H9 (cell line): ENCODE measurements at places on chromosomes 3 and 15. TPM values are rescaled to one million over a fixed set of nuclear protein-coding genes. Genes with fewer than 3 reads are reported as not detected.

GRCh38 chr3:29389362-29389761 lies 108.5 kb downstream of the RBMS3 start:
- no peak for DNase-seq

DNA sequence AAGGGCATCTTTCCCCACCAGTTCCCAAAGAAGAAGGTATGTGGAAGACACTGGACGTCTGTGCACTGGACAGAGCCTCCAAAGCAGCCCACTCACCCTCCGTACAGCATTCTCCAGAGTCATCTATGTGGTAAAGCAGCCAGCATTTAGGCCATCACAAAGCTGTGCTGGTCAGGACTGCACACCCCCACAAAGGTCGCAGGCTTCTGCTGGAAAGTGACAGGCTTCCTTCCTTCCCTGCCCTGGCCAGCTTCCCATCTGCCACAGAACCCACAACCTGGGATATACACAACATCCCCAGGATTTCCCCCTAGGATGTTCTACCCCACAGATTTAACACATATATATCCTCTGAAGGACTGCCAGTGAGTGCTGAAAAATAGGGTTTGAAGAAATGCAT lies 64.6 kb upstream of the GALNT15 start:
- DNase-seq, result no peak

- DNase-seq, result no peak
Observed at GRCh38 chr3:124451630-124452317, 278.5 kb upstream of the UMPS start.

TTLL13 gene
- total RNA-seq, result not detected in 2 replicates

DNA sequence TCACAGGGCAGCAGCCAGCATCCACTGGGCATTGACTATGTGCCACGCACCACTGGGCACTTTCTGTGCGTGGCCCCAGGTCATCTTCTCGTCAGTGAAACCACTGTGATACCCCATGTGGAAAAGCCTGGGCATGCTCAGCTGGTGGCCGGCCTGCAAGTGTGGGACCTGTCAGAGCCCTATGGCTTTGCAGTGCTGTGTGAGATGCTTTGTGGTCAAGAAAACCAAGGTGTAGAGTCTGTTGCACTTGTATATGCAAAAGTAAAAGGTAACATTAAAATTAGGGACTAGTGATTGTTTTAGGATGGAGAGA lies 69.5 kb downstream of the PGPEP1L start:
- no peak for DNase-seq

DNA sequence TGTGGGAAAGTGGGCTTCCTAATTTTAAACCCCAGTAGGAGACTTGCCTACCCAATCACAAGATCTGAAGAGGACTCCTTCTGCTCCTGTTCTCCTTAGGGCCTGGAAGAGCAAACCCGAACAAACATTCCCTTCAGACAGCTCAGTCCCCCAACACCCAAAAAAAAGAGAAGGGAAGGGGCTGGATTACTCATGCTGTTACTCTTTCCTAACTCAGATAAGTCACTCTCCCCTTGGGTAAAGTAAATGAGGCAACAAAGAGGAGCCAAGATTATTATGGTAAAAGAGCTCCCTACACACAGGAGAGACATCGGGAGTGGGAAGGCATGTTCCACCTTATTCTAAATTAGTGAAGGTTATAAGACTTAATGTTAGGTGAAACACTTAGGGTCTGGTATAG lies 18.1 kb upstream of the LEKR1 start:
- no peak for DNase-seq

BFSP2 gene
- not detected in 2 replicates for total RNA-seq
